ENCODE measurements at places on chromosomes 5 and 9. TPM values are rescaled to one million over a fixed set of nuclear protein-coding genes. Genes with fewer than 3 reads are reported as not detected.

CFAP157 gene
- total RNA-seq: not detected

PPP3R2 gene
- total RNA-seq: not detected

NMUR2 gene
- not detected for total RNA-seq

OR1J2 gene
- total RNA-seq: not detected

INIP gene
- total RNA-seq: 31.0 TPM

GLRA1 gene
- not detected for total RNA-seq

ASPN gene
- total RNA-seq: not detected

GABRA1 gene
- total RNA-seq: not detected

ENTPD2 gene
- not detected for total RNA-seq

TENT4A gene
- 50.6 TPM for total RNA-seq

HK3 gene
- not detected for total RNA-seq

CD72 gene
- 15.5 TPM for total RNA-seq

SLC9A3 gene
- total RNA-seq: 3.3 TPM

MCC gene
- total RNA-seq: 4.9 TPM

ANKRD31 gene
- 0.99 TPM for total RNA-seq

VCAN gene
- total RNA-seq: not detected

DMRT3 gene
- total RNA-seq: not detected

PDCD1LG2 gene
- 0.13 TPM for total RNA-seq

ADGRV1 gene
- 0.18 TPM for total RNA-seq

KCTD16 gene
- total RNA-seq: 0.27 TPM

NIPAL4 gene
- total RNA-seq: 0.29 TPM

TMEM203 gene
- 29.9 TPM for total RNA-seq

NSG2 gene
- not detected for total RNA-seq

SAXO1 gene
- total RNA-seq: not detected

CDH9 gene
- not detected for total RNA-seq

ADAMTS13 gene
- total RNA-seq: 2.9 TPM

PLCXD3 gene
- not detected for total RNA-seq

SPARC gene
- total RNA-seq: not detected

LHX2 gene
- not detected for total RNA-seq

CHSY3 gene
- total RNA-seq: not detected

MARCHF6 gene
- total RNA-seq: 92.8 TPM

FOXD4L4 gene
- not detected for total RNA-seq

GABRG2 gene
- total RNA-seq: not detected

MOB3B gene
- total RNA-seq: 0.67 TPM

NTNG2 gene
- total RNA-seq: 2.2 TPM
